ENCODE measurements at places on chromosomes 11 and 22.

DNA sequence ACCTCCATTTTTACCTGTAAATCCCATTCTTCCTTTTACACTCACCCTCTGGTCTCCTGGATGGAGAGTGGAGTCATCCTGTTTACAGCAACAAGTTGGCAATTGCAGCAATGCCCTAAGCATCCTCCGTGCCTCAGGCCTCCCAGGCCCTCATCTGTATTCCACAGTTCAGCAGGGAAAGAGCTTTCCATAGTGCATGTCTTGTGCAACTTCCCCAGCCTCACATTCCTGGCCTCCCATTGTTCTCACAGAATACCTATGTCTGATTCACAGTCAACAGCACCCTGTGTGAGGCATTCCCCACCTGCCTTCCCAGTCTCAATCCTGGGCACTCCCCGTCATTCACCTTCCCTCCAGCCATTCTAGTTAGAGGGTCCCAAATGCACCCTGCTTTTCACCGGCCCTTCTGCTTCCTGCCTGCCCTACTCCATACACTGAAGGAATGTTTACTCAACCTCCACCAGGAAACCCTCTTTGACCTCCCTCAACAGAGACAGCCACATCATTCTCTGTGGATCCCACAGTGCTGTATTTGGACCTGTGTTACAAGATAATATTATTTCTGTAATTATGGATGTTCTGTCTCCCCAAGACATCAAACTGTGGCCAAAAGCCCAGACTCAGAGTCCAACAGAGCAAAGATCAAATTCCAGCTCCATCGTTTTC lies 405.7 kb downstream of the BUD13 start:
- no peak for DNase-seq

DNA sequence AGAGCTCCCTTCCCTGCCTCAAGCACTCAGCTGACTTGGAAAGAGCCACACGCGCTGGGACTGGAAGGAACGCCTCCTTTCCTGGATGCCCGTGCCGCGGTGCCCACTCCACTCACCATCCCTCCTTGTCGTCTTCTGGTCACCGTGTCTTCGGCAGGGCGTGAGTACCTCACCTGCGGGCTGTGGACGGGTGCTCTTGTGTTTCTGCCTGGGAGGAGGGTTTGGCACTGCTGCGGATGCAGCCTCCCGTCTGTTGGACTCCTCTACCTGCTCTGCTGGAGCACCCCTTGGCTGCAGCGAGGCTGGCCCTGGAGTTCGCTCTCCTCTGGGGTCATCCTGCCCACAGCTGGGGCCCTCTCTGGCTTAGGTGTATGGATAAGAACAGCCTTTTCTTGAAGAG lies 612.7 kb downstream of the BRD1 start:
- DNase-seq = no peak

GRCh38 chr11:4522752-4523151 lies 22.2 kb upstream of the OR52M1 start:
- DNase-seq = no peak

- DNase-seq = no peak
Observed at GRCh38 chr11:9849389-9849788, 185.5 kb downstream of the SWAP70 start.

DNA sequence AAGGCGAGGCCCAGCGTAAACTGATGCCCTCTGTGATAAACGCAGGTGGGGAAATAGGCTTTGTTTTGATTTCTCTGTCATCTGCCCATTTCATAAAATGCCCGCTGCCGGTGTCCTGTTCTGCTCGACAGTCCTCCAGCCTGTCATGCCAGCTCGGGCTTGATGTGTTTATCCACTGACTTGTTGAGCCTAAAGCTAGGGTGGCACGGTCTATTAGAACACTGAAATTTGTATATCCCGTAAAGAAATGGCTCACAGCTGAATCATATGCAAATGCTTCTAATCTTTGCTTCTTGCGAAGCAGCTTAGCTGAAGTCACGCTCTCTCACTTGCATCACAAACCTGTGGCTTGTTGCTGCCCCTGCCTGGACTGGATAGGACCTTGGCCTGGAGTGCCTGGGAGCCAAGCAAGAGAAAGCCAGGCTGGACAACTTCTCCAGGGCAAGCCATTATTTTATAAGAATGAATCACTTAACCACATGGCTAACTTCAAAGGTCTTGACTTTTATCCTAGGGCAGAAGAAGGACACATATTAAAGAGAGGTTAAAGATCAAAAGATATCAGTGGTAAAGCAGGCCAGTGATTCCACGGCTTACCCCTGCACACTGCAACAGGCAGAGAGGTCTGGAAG lies 33.1 kb downstream of the EHF start:
- no peak for DNase-seq

GRCh38 chr11:4161305-4161704 lies 66.7 kb downstream of the RRM1 start:
- no peak for DNase-seq

- DNase-seq = no peak
Observed at GRCh38 chr22:40911772-40912171, 39.4 kb upstream of the RBX1 start.

DNA sequence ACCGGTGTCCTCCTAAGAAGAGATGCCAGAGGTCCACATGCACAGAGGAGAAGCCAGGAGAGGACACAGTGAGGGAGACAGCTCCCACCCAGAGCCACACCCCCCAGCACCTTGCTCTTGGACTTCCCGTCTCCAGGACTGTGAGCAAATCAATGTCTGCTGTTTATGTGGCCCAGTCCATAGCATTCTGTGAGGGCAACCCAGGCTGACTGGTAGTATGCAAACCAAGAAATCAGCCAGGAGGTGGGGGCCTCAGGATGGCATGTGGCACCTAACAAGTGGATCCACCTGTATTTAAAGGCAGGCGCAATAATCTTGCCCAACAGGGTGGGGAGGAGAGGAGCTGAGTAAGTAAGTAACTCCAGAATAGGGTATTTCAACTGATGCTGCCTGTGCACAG lies 136.4 kb downstream of the BRD1 start:
- DNase-seq = no peak
